ENCODE measurements at places on chromosomes 12 and 14.
A peak's percentile ranks its signal among the peaks of the same experiment; 100 is the strongest.

DNA sequence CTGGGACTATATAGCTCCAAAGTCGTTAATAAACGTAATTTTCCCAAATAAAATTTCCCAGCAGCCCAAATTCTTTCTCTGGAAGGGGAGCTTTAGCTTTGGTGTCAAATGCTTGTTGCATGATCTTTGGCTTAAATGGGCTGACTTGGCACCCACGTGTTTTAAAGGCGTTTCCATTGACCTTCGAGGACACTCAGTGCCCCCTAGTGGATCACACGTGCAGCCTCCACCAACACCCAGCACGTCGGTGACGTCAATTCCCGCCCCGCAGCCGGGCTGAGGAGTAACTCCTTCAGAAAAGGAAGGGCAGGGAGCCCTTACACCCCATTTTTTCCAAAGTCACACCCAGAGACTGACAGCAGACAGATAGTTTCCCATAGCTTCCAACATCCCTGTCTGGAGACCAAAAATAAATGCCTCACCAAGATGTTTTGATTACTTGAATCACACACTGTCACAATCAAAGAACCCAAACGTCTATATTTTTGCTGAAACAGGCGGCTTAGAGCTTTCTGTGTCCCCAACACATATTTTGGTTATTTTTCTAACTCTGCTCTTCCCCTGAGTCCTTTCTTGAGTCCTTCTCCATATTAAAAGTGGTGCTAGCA, 707.9 kb downstream of the AACS start:
- no peak overlapping the region for H3K27ac ChIP-seq
- no peaks in the 10 kb centered on the region for H3K36me3 ChIP-seq
- DNase-seq = no peak
- no peaks in the 10 kb centered on the region for H3K4me1 ChIP-seq

GRCh38 chr12:130031571-130032189, 127.9 kb upstream of the TMEM132D start:
- peak; percentile 28 for DNase-seq
- H3K36me3 ChIP-seq = no peaks in the 10 kb centered on the region
- no peak overlapping the region for H3K27ac ChIP-seq
- no peak overlapping the region for H3K4me3 ChIP-seq
- no peaks in the 10 kb centered on the region for H3K4me1 ChIP-seq

DNA sequence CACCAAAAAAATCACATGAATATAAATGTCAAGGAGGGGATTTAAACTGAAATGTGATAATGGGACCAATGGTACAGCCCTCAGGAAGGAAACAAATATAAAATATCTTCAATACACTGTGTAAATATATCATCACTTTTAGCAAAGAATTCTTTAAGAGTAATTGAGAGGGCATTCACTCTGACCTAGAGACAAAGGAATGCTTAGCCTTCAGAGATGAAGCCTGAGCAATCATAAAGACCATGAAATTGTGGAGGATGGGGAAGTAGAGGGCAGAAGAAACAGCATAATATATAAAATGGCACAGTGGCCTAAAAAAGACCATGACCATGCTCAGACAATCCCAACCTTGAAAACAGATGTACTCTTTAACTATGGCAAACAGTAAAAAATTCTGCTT, 20.4 kb downstream of the YAF2 start:
- H3K27me3 ChIP-seq = no peaks in the 10 kb centered on the region
- H3K27ac ChIP-seq = no peak overlapping the region
- H3K4me1 ChIP-seq = no peaks in the 10 kb centered on the region
- no peak overlapping the region for H3K4me3 ChIP-seq

DNA sequence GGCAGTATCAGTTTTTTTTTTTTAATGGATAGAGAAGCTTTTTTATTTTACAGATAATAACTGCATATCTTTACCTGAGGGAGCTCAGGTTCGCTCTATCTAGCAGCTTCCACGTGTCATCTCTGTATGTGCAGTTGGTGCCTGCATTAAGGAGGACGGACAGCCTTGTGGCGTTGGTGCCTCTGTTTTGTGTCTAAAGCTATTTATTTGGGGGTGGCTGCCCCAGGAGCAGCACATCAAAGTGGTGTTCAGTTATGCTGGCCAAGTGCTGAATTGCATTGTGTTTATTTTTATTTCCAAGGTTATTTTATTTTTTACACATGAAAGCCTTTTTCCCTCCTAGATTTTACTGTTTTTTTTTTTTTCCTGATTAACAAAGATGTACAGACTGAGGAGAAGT, 59.7 kb downstream of the RASSF3 start:
- no peak overlapping the region for H3K4me3 ChIP-seq
- peak overlapping the region; percentile 29 for H3K27ac ChIP-seq
- no peaks in the 10 kb centered on the region for H3K27me3 ChIP-seq
- H3K36me3 ChIP-seq = peaks cover 10% of the 10 kb centered on the region
